ENCODE measurements at places on chromosomes 2 and 18.

DNA sequence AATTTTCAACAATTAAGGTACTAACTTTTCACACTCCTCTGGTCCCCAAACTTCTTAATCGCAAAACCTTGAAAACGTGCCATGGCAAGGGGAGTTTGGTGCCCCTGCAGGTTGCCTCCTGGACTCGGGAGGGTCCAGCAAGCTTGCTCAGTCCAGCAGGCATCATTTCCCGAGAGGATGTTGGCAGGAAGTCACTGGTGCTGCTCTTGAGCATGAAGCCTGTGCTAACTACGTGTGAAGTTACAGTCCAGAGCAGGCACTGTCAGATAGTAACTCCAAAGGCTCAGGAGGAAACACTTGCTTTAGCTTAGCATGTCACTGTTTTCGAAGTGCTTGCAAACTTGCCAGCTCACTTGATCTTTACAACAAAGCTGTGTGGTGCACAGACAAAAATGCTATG is 215.4 kb downstream of the MYCN start:
- no peak for DNase-seq

DNA sequence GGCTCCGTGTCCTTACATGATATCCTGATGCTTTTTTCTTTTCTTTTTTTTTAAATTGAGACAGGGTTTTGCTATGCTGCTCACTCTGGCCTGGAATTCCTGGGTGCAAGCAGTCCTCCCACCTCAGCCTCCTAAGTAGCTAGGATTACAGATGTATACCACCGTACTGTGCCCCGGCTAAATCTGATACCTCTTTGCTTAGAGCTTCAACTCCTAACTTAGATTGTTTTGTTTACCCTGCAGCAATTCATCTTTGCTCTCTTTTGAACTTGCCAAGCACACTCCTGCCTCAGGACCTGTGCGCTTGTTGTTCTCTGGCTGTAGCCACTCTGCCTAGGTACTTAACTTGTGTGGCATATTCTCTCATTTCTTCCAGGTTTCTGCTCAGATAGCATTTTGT is 24.5 kb downstream of the RAB10 start:
- no peak for DNase-seq

DNA sequence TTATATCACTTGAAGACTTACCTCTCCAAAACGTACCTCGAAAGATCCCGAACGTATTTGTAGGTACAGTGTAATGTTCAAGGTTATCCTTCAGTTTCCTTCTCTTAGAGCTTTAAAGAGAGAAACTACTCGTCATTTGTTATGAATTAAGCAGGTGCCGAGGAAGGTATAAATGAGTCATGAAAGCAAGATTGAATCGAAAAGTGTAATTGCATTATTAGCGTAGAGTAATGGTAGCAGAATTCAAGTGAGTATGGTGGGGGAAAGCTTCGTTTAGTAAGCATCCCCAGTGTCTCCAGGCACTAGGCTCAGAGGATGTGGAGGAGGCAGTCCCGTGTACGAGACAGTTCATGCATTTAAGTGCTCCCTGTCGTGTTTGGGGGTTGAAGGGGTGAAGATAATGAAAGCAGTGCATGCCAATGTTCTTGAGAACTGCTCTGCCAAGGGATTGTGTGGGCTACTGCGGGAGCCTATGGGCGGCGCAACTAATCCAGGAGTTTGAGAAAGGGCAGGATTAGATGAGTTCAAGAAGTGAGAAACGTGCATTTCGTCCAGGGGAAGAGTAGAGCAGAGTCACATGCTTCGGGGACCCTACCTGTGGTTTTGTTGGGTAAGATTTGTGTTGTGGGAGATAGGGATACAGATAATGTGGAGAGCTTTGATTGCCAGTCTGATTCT is 858 bp downstream of the POLR1B start:
- no peak for DNase-seq

DNA sequence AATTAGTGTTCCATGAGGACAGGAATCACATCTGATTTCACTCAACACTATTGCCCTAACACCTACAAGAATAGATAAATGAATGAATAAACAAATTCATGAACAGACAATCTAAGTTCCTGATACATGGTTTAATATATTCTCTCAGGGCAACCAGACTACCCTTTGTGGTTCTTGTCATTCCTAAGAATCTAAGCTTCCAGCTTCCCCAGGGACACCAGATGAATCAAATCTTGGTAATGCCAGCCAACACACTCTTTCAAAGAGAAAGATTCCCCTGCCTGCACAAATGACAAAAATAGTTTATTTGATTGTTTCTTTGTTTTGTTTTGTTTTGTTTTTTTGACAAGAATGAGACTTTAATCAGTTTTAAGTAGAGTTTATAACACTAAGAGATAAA is 237.5 kb upstream of the CHAC2 start:
- no peak for DNase-seq

DNA sequence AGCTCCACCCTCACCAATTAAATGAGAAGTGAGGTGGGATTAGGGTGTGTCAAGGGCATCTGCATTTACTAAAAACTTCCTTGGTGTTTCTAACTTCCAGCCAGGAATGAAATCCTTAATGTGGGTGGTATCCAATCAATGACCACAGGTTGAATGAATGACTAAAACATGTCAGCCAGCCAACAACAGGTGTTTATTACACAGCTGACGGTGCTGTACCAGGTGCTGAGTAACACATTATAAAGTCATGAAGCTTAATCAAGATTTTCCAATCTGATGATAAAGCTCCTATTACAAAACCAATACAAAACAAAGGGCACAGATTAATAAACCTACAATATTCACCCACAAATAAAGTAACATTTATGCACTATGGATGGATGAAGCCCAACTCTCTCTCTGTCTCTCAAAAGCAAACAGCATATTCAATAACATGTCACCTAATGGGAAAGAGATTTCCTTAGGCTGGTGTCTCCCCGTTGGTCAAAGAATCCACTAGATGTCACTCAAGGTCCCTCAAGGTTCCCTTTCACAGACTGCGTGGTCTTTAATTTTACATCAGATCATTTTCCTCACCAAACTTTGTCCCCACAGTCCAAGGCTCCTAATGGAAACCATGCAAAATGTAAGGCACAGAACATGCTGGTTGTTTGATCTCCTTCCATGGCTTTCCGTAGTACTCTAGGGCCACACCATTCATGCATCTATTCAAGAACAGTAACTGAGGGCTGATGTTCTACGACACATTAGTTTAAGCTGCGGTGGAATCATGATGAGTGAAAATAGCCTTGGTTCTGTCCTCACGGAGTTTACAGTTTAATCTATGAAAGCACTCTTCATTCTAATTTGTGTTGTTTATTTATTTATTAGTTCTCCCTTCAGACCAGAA is 6.4 kb upstream of the PTPN4 start:
- DNase-seq, result peak; percentile 55

GRCh38 chr2:201942531-201942930 is 91.1 kb upstream of the FZD7 start:
- no peak for DNase-seq

GRCh38 chr2:139160836-139161235 is 380.6 kb upstream of the NXPH2 start:
- DNase-seq, result no peak

- no peak for DNase-seq
These were observed 6.2 kb upstream of the GPR155 start for GRCh38 chr2:174492963-174493431.

DNA sequence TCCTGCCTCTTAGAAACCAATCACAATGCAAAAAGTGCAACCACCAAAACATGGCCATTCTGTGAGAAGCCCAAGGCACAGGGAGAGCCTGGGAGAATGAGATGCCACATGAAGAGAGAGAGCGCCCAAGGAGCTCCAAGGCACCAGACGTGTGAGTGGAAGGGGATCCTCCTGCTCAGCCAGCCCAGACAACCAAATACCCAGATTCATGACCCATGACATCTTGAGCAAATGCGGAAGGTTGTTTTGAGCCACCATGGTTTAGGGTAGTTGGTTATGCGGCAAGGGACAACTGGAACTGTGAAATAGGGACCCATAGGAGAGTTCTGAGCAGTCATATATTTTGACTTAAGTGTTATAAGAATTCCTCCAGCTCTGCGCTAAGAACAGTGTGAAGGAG is 7.0 kb downstream of the AFF3 start:
- no peak for DNase-seq

DNA sequence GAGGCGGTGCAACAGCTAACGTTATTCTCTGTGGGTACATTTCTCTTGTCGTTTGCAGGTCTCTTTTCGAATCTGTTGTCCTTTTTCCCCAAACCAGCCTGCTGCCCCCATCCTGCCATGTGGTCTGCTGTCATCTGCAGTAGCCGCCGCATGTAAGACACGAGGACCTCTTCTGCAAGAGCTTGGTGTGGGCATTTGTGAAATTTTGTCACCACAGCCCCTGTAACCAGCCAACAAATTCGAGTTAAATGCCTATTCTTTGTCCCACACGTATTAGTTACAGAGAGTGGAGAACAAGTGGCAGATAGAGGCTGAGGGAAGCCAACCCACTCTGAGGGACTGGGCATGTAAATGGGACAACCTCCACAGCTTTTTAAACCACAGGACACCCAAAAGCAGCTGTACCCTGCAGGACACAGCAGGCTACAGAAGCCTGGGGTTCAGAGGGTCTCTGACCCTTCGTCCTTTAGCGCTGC is 35.0 kb downstream of the ITGA6 start:
- no peak for DNase-seq

- no peak for DNase-seq
These were observed 22.0 kb downstream of the KCTD1 start for GRCh38 chr18:26526128-26526965.

DNA sequence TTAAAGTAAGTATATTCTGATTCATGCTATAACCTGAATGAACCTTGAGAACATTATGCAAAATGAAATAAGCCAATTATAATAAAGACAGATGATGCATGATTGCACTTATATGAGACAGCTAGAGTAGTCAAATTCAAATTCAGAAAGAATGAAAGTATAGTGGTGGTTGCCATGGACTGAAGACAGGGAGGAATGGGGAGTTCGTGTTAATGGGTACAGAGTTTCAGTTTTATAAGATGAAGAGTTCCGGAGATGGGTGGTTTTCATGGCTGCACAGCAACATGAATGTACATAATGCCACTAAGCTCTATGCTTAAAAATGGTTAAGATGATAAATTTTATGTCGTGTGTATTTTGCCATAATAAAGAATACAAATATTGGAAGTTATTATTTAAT is 751.2 kb downstream of the TSN start:
- no peak for DNase-seq

DNA sequence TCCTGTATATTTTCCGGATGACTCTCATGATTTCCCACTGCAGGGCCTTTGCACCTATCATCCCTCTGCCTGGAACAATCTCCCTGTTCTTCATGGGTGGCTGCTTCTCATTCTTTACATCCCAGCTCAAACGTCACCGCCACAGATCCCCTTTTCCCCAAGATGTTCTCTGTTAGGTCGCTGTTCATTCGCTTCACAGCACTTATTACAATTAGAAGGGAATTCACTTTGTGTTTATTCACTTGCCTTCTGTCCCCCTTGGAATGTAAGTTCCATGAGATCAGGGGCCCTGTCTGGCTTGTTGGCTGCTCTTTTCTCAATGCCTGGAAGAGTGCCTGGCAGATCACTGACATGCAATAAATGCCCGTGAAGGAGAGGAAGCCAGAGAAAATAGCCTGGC is 106.7 kb downstream of the FOXI3 start:
- DNase-seq, result no peak

- no peak for DNase-seq
These were observed 83.0 kb downstream of the VIT start for GRCh38 chr2:36779462-36779861.

GRCh38 chr2:169983506-169983905 is 156.3 kb downstream of the UBR3 start:
- no peak for DNase-seq

DNA sequence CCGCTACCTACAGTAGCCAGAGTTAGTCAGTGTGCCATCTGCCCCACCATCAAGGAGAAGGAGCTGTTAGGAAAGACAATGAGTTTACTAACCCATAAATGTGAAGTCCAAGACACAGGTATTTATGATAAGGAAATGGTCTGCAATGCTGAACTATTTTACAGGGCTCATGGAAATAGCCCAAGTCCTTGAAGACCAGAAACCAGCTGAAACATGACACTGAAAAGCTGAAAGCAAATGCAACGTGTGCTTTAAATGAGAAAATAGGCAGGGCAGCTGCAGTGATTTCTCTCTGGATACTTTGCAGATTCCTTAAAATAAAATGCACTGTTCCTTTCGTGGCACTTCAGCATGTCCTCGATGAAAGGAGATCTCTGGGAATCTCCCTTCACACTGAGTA is 256.4 kb upstream of the TCF4 start:
- DNase-seq, result no peak

- no peak for DNase-seq
These were observed 1136.0 kb downstream of the LRP1B start for GRCh38 chr2:140994856-140995255.

DNA sequence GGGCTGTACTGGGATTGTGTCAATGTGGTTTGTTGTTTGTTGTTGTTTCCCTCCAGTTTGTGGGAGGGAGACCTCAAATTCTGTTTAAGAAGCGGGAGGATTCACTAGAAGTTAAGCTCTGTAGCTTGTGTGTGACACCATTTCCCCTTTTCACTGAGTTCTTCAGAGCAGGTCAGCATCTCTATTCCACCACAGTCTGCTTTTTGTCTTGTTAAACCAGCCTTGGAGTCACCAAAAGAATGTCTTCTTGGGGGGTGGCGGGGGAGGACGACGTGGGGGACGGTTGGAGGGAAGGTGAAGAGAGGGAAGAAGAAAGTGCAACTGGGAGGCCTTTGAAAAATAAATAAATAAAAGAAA is 2.3 kb upstream of the BCL11A start:
- DNase-seq, result no peak

DNA sequence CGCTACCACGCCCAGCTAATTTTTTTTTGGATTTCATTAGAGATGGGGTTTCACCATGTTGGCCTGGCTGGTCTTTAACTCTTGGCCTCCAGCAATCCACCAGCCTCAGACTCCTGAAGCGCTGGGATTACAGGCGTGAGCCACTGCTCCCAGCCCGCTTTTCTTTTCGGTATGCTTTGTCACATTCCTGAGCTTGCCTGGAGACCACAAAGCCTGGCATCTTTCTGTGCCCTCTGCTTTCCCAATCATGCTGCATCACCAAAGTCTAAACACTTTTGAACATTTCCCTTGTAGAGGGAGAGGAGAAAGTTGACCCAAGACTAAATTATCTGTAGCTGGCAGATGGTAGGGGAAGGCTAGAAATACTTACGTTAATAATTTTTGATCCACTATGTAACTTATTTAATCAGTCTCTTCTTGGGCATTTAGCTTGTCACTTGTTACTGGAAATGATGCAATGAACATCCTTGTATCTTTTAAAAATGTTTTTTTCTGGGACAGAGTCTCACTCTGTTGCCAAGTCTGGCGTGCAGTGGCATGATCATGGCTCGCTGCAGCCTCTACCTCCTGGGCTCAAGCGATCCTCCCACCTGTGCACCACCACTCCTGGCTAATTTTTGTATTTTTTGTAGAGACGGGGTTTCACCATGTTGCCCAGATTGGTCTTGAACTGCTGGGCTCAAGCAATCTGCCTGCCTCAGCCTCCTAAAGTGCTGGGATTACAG is 2.7 kb upstream of the NPC1 start:
- DNase-seq, result no peak

DNA sequence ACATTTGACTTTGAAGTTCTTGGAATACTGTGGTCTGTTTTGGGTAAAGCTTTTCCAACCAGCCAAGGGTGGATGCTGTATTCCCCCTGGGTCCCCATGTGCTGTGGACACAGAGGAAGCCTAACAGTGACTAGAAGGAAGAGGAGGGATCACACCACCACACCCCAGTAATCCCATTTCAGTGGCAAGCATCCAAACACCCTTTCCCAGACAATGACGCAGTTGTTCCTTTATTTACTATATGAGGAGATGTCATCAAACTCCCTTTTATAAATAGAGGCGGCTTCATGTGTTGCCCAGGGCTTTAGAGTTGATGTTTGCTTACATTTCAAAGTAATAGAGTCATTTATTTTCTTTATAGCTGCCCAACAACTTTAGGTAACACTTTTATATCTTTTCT is 959.4 kb upstream of the GYPC start:
- DNase-seq, result no peak

Measured in C1 segment of cervical spinal cord (tissue), 14 donors.